Stimulated activated CD4-positive, alpha-beta T cell treated with anti-CD3 and anti-CD28 coated beads, Interleukin-12 subunit alpha, Interleukin-12 subunit beta, amount 100 ng/mL, for 4 hours (primary cell): ENCODE measurements at places on chromosomes 5 and 9.

GRCh38 chr5:117486879-117487391, 912.3 kb upstream of the SEMA6A start:
- DNase-seq: no peak

DNA sequence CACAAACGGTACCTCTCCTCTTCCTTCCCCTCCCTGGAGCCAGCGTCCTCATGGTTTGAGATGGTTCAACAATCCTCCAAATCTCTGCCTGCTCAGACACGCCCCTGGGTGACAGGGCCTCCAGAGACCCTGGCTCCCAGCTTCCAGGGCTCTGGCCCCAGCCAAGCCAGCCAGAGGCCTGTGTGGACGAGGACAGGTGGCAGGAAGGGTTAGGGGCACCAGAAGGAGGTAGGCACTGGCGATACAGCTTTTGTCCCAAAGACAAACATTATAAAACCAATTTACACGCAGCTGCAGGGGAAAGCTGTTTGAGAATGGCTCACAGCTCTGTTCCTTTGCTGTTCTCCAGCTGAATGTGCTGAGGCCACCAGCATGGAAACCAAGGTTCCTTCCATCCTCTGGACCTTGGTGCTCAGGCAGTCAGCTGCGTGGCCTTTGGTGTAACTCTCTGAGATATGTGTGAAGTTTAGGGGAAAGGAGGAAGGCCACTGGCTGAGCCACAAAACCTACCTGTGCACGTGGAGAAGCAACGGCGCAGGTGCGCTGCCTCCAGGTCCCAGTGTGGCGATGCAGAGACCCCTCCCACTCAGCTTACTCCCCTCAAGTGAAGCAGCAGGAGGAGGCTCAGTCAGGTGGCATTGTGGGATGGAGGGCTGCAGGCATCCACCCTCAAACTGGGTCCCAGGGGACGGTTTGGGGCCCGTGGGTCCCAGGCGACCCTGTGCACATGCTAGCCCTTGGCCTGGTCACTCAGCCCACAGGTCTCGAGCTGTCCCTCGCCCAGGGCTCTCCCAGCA, 4.3 kb upstream of the QRFP start:
- no peak for DNase-seq

- no peak for DNase-seq
Observed at GRCh38 chr5:138611678-138612218, 36.5 kb upstream of the HSPA9 start.

- DNase-seq: no peak
Observed at GRCh38 chr9:6545017-6545691, 100.4 kb downstream of the GLDC start.

GRCh38 chr5:142133330-142134206, 25.0 kb downstream of the NDFIP1 start:
- no peak for DNase-seq

- no peak for DNase-seq
Observed at GRCh38 chr9:126599047-126599650, 14.6 kb upstream of the LMX1B start.

DNA sequence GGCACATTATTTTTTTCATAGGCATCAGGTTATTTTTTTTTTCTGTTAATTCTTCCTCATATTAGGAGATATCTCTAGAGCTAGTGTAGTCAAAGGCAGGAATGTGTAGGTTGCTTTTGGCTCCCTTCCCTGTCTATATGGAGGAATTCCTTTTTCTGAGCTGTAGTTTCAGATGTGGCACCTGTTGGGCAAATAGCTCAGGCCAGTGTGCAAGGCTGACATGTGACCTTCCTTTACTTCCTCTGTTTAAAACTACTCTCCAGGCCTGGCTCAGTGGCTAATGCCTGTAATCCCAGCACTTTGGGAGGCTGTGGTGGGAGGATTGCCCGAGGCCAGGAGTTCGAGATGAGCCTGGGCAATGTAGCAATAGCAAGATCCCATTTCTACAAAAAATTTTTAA, 40.5 kb upstream of the KIAA1958 start:
- DNase-seq: no peak
